T-helper 2 cell treated with Interferon-gamma antibody and Interleukin-4, amounts not matched to agents 100 ng/mL and 5 ng/mL, for 36 hours (primary cell): ENCODE measurements at places on chromosomes 7 and 10. TPM values are rescaled to one million over a fixed set of nuclear protein-coding genes. Genes with fewer than 3 reads are reported as not detected.

Gene PCDH15
- total RNA-seq: not detected in 2 replicates

Gene CLRN3
- total RNA-seq: not detected in 2 replicates

Gene AOC1
- not detected in 2 replicates for total RNA-seq

Gene WDR86
- total RNA-seq: not detected in 2 replicates

Gene AS3MT
- 0.36 TPM in 1 of 2 replicates, not detected in the other for total RNA-seq

Gene OPN4
- total RNA-seq: not detected in 2 replicates

Gene TMEM213
- total RNA-seq: not detected in 2 replicates

Gene ZNF679
- not detected in 2 replicates for total RNA-seq

Gene CAMK1D
- total RNA-seq: 6.8 and 8.7 TPM in 2 replicates

Gene GARS1
- 151 and 165 TPM in 2 replicates for total RNA-seq

Gene RET
- 0.18 and 0.30 TPM in 2 replicates for total RNA-seq

Gene SNX10
- 52.9 and 56.2 TPM in 2 replicates for total RNA-seq

Gene HDAC9
- 0.14 and 0.16 TPM in 2 replicates for total RNA-seq

Gene IL15RA
- total RNA-seq: 22.1 and 23.1 TPM in 2 replicates

Gene MMRN2
- total RNA-seq: not detected in 2 replicates

Gene CCL26
- not detected in 2 replicates for total RNA-seq

Gene GNG11
- not detected in 2 replicates for total RNA-seq

Gene GPRIN2
- not detected in 2 replicates for total RNA-seq

Gene ZNF716
- not detected in 2 replicates for total RNA-seq

Gene ADAM22
- 2.9 and 3.2 TPM in 2 replicates for total RNA-seq
